ENCODE measurements at places on chromosomes 3 and 15. TPM values are rescaled to one million over a fixed set of nuclear protein-coding genes. Genes with fewer than 3 reads are reported as not detected.

Gene EPB42
- polyA plus RNA-seq = not detected

Gene TLR9
- polyA plus RNA-seq = not detected

Gene ALDH1A3
- 37.4 TPM for polyA plus RNA-seq

Gene IQCH
- 5.2 TPM for polyA plus RNA-seq

Gene COL6A5
- not detected for polyA plus RNA-seq

Gene ANP32A
- polyA plus RNA-seq = 90.1 TPM

Gene UBAP1L
- 2.7 TPM for polyA plus RNA-seq
